A673 (cell line): ENCODE measurements at places on chromosomes 3 and 15.

- DNase-seq: no peak
Observed at GRCh38 chr3:32978331-32978730, 26.9 kb downstream of the CCR4 start.

DNA sequence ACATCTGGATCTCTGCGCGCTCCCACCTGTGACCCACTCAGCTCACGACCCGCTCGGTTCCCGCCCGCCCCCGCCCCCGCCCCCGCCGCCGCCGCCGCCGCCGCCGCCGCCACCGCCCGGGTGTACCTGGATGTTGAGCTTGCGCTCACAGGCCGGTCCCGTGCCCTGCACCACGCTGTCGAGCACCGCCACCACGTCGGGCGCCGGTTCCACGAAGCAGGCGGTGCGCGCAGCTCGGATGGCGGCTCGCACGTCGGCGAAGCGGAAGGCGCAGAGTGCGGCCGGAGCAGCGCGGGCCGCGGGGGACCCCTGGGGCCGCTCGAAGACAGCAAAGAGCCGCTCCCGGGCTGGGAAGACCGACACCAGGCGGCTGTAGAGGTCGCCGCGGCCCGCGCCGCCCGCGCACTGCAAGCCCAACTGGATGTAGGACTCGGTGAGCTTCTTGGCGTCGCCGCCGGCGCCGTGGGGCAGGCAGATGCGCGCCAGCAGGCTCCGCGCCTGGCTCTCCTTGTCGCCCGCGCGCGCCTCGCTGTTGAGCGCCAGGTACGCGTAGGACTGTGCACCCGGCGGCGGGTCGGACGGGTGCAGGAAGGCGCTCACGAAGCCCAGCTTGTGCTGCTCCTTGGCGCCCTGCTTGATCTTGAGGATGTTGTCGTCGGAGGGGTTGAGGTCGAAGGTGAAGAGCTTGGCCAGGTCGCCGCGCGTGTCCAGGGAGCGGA lies 1.1 kb downstream of the PLXND1 start:
- DNase-seq: peak; percentile 74

- DNase-seq: no peak
Observed at GRCh38 chr3:143429628-143430514, 310.3 kb downstream of the CHST2 start.

DNA sequence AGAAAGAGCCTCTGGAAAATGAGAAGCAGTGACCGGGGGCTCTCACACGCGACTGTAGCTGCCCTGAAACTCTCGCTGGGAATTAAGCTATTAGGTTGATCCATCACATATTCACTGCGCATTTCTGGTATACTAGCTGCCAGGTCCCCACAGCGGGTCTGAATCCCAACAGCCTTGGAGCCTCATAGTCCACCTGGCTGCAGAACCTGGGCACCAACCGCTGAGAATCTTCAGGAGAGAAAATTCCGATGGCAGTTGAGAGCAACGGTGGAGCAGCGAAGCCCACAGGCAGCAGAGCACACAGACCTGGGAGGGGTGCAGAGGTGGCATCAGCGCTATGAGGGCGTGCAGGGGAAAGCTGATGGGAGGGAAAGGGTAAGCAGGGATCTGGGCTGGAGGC lies 75.1 kb downstream of the FAM174B start:
- no peak for DNase-seq

DNA sequence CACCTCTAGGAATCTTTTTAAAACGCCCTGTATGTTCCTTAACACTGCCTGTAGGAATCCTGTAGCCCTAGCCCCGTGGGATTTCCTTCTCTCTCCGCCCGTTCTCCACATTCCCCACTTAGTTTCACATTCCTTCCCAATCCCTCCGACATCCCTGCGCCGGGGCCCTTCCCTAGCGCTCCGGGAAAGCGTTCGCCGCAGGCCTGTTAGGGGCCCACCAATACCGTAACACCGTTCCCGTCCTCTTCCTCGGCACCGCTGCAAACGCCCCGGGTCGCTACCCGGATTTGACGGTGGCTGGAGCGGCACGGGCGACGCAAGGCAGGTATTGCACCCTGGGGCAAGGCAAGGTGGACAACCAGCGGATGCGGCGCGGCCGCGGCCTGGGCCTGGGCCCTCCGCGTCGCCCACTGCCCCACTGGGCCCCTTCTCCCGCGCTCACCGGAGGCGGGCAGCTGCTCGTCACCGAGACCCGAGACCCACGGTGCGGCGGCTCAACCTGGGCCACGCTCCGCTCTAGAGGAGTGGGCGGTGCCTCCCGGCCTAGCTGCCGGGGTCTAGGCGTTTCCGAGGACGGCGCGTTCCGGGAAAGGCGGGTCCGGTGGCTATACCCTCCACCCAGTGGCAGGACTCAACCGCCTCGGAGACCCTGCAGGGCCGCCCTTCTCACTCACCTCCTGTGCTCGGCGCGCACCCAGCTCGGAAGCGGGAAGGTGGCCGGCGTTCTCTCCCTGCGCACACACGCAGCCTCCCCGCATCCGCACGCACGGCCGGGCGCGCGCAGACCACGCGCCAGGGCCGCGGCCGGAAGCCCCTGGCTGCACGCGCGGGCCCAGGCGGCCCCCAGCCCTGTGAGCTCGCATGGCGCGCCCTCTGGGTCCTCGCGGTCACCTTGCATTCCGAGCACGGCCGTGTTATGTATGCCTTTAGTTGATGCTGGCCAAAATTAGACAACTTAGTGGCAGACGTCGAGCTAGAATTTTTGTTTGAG lies at the start of gene B3GALNT1:
Gene B3GALNT1, minus strand, starts transcription at position 789 of the 991 bp plus-strand sequence. CDS start 18,595 bp downstream, outside the sequence.
- DNase-seq: peak; percentile 27

- DNase-seq: peak; percentile 28
Observed at GRCh38 chr15:82108489-82109078, 62.8 kb upstream of the MEX3B start.

- DNase-seq: no peak
Observed at GRCh38 chr15:76208786-76209424, 102.4 kb downstream of the ETFA start.
